ENCODE measurements at places on chromosomes 3 and 15. TPM values are rescaled to one million over a fixed set of nuclear protein-coding genes. Genes with fewer than 3 reads are reported as not detected.

DNA sequence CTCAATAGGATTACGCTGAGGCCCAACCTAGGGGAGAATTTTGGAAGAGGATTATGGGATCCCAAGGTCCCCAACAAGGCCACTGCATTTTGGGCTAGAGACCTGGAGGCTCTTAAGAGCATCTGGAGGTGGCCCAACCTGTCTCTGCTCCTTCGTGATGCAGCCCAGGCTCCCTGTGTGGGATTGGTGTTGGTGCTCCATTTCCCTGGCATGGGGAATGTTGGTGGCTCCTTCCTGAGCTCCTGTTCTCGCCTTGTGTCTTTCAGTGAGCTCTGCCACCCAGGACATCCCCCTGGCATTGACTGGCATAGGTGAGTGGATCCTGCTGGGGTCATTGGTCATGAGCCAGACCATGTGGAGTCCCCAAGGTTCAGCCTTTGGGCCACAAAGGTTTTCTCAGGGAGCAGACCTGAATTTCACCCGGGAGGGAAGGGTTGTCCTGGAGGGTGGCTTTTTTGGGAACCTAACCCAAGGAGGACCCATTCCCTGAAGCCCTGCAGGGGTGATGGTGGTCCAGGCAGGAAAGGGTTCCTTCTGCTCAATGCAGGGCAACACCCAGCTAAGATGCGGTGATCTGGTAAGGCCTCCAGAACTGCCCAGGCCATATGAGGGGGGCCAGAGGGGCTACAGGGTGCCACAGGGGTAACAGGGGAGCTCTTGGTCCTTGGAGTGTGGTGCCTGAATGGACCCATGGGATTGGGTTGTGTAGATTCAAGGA lies 202.5 kb downstream of the UBE3A start:
- DNase-seq = no peak

DNA sequence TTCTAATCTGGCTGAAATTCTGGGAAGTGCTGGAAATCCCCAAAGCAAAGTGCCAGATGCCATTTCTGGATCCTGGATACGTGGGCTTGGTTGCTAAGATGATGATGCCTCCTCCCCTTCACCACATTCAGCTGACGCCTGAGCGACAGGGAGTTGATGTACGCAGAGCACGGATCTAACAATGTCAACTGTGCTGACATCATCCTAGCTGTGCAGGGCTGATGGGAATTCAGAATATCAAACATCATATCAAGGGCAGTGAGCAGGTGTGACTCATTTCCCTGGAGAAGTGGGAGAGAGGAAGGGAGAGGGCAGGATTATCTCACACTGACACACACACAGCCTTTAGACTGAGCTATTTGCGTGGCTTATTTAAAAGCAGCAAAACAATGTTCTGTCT lies 92.6 kb upstream of the ZBTB20 start:
- DNase-seq = no peak

- no peak for DNase-seq
These were observed 66.7 kb upstream of the STT3B start for GRCh38 chr3:31465999-31466398.

DNA sequence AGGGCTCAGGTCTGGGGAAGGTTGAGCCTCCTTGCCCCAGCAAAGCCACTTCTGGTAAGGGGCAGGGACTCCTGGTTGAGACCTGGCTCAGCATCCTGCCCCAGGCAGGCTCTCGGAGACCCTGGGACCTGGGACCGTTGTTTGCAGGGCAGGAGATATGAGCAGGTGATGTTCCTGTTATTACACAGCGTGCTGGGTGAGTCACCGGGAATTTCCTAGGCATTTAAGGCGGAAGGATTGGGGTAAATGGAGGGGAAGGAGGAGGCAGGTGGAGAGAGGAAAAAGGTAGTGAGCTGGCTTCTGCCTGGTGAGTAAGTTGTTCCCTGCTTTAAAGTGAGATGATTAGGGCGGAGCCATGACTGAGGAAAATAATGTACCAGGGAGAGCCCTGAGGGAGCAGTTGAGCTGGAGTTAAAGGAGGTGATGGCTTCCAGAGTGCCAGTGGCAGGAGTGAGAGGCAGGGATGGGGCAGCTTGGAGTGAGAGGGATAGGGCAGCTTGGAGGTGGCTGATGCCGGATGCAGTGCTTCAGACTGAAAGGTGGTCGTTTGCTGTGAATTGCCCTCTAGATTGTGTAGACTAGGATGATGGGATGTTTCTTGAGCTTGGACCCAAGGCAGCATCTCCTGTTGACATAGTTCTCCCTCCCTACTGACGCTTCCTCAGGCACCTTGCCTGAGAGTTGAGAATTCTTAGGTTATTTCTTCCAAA lies 79.4 kb downstream of the AAGAB start:
- no peak for DNase-seq

- DNase-seq = no peak
These were observed 177.3 kb downstream of the SATB1 start for GRCh38 chr3:18247776-18248310.

DNA sequence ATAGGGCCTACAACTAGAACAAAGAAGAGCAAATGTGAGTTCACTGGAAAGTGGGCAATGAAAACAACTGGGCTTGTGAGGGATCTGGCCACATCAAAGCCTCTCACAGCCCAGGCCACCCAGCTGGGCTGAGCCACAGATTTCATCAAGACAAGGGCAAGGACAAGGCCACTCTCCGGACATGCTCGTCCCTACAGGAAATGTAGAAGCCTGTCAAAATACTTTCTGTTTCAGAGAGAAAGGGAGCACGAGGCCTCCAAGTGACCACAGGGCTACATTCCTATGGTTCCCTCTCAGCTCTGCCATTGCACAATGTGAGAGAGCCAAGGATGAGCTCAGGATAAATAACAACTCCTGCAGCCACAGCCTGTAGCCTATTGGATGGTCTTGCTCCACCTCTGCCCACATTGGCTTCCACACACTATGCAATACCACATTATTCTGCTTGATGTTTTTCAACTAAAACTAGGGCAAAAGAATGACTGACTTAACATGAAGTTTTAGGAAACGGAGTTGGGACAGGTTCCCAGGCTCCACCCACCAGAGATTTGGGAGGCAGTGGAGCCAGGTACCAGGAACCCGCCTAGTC lies 12.1 kb downstream of the TBC1D2B start:
- DNase-seq = no peak

DNA sequence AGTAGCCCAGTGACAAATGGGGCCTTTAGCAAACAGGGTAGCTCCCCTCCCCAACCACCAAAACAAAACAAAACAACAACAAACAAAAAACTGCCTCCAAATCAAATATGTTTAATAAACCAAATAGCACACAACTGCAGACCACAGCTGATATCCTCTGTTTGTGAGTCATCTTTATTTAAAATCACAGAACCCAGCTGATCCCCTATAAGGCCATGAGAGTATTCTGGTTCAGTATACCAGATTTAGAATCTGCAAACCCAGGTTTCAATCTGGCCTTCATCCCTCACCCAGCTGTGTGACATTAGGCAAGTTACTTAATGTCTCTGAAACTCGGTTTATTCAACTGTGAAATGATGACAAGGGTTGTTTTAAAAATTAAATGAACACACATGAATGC lies 124.5 kb downstream of the SUCLG2 start:
- no peak for DNase-seq

GRCh38 chr3:189947948-189948723 lies 172.6 kb downstream of the P3H2 start:
- DNase-seq = no peak

DNA sequence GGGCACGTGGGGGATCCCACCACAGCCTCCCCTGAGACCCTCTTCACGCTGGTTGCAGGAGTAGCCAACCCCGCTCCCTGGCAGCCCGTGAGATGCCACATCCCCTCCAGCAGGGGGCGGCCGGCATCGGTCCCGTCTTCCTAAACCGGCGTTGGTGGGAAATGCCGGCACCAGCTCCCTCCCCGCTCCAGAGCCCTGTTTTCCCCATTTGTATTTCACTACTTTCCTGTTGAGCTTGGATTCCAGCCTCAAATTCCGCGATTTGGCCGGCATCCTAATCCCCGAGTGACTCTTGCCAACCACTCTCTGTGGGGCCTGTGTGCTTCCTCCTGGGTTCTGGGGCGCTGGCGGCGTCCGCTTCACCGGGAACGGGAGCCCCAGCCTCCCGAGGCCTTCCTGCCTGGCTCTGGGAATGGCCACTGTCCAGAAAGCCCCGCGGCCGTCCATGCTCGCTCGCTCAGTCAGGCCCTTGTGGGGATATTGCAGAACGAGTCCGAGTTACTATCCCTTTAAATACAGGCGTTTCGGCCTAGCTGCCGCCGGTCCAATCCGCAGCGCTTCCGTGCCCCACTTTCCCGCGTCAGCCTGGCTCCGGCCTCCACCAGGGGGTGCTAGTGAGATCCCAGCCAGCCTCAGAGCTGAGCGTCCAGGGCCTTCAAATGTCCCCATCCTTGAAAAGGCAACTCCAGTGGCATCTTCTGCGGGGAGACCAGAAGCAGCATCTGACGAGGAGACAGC lies 8.1 kb upstream of the ADAMTS17 start:
- DNase-seq = peak; percentile 93

GRCh38 chr15:41584636-41585126 lies 25.7 kb downstream of the TYRO3 start:
- DNase-seq = no peak

DNA sequence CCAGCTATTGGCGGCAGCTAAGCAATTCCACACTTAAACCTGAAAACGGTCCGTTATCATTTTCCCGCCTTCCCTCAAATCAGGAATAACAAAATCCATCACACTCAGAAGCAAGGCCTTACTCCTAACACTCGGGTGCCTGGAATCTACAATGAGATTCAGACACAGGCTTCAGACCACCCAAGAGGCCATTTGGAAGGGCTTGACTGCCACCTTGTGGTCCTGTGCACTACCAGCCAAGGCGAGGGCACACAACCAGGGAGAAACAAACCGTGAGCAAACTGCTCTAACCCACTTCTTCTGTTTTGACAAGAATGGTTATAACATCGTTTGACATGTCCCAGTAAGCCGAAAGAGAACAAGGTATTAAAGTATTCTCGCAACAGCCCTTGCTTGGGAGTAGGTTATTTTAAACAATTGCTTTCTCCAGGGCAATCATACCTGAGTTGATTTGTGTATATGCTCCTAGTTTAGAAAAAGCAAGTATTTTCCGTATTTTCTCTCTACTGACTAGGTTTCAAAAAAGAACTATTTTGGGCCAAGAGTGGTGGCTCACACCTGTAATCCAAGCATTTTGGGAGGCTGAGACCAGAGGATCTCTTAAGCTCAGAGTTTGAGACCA lies 40.1 kb upstream of the TAFA4 start:
- peak; percentile 23 for DNase-seq

DNA sequence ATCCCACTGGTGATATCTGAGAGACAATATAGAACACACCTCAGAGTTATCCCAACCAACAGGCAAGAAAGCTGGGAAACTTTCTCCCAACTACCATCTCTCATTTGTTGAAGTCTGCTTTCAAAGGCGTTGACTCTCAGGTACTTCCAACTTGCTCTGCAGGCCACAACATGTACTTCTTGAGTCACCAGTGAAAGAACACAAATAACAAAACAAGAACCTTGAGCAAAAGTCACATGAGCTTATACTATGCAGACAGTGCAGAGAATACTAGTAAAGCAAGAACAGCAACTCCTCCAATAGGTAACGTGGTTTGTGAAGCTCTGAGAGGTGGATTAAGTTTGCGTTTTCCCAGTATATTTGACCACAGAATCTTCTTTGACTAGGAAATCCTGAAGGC lies 20.6 kb downstream of the SNTN start:
- peak; percentile 4 for DNase-seq

DNA sequence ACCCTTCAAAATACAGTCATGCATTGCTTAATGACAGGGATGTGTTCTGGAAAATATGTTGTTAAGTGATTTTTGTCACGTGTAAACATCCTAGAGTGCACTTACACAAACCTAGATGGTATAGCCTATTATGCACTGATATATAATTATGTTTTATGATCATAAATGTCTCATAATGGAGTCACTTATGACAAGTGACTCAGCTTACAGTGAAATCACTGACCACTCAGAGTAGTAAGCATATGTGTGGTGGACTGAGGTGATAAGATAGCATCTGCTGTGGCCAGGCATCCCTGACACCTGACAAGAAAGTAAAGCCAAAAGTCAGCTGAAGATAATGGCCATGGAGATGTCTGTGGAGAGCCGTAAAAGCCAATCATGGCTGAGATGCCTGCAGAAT lies 5.4 kb downstream of the ACAD11 start:
- DNase-seq = no peak

DNA sequence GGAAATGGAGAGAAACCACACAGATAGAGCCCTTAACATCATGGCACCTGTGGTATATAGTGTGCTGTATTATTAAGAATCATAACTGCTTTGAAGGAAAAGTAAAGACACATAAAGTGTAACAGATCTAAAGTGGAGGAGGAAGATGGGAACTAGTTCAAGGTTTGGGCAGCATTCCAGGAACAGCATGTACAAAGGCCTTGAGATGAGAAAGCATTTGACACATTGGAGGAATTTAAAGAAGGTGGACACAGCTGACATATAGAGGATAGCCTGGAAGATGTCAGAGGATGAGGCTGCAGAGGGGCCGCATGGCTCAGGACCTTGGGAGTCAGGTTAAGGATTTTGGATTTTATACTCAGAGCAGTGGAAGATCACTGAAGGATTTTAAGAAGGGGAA lies 39.0 kb downstream of the LRTM1 start:
- DNase-seq = peak; percentile 45

- DNase-seq = no peak
These were observed 138.3 kb upstream of the ABHD17C start for GRCh38 chr15:80556694-80557367.

GRCh38 chr3:66140106-66140505 lies 80.7 kb upstream of the SLC25A26 start:
- no peak for DNase-seq

DNA sequence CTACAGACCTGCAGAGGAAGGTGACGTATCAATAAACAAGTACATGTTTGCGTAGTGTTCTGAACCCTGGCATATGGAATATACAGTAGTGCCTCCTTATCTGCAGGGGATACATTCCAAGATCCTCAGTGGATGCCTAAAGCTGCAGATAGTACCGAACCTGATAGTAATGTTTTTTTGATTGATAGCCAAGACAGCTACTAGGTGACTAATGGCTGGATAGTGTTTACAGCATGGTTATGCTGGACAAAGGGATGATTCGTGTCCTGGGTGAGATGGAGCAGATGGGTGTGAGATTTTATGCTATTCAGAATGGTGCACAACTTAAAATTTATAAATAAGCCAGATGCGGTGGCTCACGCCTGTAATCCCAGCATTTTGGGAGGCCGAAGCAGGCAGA lies 55.8 kb upstream of the IGF2BP2 start:
- DNase-seq = no peak

DNA sequence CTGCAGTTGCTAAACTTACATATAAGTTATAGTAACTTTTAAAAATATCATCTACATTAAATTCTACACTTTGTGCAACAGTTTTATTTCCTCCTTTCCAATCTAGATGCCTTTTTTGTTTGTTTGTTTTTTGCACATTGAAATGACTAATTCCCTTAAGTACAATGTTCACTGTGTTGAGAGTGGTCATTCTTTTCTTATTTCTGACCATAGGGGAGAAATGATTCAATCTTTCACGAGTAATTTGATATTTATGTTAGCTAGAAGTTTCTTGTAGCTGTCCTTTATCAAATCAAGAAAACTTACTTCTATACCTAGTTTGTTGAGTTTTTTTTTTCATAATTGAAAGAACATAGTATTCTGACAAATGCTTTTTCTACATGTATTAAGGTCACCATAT lies 85.0 kb upstream of the CBLB start:
- no peak for DNase-seq

OXSM gene
- 9.5 TPM for total RNA-seq

IMPG2 gene
- total RNA-seq = 0.28 TPM

TNIK gene
- 47.1 TPM for total RNA-seq

MB21D2 gene
- total RNA-seq = 1.8 TPM

IL17RC gene
- total RNA-seq = 80.7 TPM

GABRA5 gene
- 0.14 TPM for total RNA-seq

FBLN2 gene
- 318 TPM for total RNA-seq

SFMBT1 gene
- total RNA-seq = 37.4 TPM

FAM81A gene
- 10.6 TPM for total RNA-seq

ATP8B4 gene
- total RNA-seq = 8.3 TPM

NUP210 gene
- 10.6 TPM for total RNA-seq

SKOR1 gene
- total RNA-seq = 0.59 TPM
